ENCODE measurements at places on chromosomes 12 and 14.

DNA sequence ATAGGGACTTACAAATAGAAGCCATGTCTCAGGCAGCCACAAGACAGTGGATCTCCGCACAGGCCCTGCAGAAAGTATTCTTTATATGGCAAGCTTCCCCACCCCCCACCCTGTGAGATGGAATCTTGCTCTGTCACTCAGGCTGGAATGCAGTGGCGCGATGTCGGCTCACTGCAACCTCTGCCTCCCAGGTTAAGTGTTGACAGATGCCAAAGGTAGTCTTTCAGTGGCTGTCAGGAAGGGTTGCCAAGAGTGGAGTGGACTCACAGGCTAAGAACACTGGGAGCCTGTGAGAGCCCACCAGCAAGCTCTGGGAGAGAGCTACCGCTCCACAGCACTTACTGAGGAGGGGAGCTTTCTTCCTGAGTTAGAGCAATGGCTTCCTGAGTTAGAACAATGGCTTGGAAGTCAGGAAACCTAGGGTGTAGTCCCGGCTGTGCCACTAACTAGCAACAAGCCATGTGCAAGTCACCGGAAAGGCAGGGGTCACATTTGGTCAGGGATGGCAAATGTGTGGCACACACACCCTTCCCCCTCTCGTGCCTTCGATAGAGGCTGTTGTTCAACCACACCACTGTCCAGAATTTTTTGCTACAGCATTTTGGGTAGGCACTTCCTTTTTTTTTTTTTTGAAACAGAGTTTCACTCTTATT is 2.6 kb downstream of the RNASE1 start:
- peak; percentile 9 for DNase-seq

- peak; percentile 79 for DNase-seq
Observed at GRCh38 chr14:105351920-105352851, 37.6 kb downstream of the PACS2 start.

DNA sequence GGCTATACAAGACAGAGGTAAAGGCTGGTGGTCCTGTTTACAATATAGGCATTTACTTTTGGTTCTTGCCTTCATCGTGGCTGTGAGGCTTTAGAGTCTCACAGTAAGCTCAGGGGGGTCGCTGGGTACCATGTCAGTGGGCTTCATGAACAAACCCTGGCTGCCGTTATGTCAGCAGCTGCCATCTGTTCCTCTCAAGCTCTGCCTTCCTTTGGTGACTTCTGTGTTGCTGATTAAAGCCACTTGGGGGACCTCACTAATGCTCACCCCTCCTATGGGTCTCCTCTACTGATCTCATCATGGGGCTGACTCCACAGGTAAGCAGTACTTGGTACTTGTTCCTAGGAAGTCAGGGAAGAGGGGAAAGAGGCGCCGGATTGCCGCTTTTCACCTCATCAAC is 268.7 kb downstream of the TTC6 start:
- DNase-seq, result no peak

- DNase-seq, result no peak
Observed at GRCh38 chr14:72970058-72970630, 43.9 kb downstream of the DCAF4 start.

- no peak for DNase-seq
Observed at GRCh38 chr12:79381248-79382208, 309.2 kb downstream of the PAWR start.

- DNase-seq, result no peak
Observed at GRCh38 chr12:64733857-64734256, 25.3 kb downstream of the GNS start.
